Non-pigmented ciliary epithelial cell (primary cell): ENCODE measurements at places on chromosomes 12 and 14.

DNA sequence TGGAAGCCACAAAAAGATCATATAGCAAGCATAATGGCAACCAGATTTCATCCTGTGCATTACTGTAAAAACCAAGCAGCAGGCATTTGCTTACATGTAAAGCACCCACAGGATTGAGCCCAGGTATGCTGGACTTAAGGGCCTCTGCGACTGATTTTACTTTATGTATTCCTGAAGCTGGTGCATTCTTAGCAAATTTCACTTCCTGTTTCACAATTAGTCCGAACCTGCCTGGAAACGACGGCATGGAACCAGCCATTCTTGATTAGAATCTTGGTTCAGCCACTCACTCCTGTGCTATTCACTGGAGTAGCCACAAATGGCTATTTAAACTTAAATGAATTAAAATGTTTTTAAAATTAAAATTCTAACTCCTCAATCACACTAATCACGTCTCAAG lies 239.2 kb downstream of the NUAK1 start:
- DNase-seq = no peak

DNA sequence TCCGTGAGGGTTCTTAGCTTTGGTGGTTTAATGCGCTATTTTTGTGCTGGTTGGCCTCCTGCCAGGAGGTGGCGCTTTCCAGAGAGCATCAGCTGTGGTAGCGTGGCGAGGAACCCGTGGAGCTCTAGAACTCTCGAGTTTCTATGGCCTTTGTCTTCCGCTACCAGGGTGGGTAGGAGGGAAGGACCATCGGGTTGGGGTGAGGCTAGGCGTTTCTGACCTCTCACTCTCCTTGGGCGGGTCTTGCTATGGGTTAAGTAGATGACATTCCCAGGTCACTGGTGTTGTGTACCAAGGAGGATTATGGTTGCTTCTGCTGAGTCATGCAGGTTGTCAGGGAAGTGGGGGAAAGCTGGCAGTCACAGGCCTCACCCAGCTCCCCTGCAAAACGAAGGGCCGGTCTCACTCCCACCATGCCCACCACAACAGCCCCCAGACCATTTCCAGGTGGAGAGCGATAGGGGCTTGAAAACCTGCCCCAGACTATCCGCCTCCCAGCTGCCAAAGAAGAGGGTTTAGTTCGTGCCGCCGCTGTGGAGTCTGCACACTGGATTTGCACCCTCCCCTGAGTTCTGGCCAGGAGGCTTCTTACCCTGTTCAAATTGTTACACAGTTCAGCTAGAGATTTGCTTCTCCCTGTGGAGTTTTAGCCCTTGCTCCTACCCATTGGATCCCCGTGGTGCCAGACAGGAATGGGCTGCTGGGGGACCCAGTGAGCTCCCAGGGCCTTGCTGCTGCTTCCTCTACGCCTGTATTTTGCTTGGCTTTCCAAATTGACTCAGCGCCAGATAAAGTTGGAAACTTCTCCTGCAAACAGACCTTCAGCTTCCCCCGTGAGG lies 21.9 kb downstream of the RNFT2 start:
- no peak for DNase-seq

GRCh38 chr14:97866195-97866594 lies 1069.0 kb downstream of the VRK1 start:
- DNase-seq = no peak

DNA sequence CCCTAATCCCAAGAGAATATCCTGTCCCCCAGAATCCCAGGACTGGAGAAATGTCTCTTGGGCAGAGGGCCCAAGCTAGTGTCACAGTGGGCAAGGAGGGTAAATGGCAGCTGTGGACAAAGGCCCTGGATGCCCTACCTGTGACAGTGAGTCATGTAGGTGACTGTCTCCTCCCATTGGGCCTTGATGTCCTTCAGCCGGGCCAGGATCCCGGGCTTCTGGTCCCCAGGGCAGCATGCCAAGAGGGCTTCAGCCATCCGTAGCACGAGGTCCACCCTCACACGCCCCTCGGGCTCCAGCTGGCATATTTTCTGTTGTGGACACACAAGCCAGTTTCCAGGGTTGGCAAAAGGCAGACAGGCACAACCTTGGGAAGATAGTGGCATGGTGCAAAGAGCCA lies 48.8 kb downstream of the SYNE3 start:
- DNase-seq = no peak

- DNase-seq = no peak
These were observed 217.9 kb downstream of the CRADD start for GRCh38 chr12:93895089-93895445.

GRCh38 chr14:85527445-85528035 lies 2.4 kb upstream of the FLRT2 start:
- no peak for DNase-seq

DNA sequence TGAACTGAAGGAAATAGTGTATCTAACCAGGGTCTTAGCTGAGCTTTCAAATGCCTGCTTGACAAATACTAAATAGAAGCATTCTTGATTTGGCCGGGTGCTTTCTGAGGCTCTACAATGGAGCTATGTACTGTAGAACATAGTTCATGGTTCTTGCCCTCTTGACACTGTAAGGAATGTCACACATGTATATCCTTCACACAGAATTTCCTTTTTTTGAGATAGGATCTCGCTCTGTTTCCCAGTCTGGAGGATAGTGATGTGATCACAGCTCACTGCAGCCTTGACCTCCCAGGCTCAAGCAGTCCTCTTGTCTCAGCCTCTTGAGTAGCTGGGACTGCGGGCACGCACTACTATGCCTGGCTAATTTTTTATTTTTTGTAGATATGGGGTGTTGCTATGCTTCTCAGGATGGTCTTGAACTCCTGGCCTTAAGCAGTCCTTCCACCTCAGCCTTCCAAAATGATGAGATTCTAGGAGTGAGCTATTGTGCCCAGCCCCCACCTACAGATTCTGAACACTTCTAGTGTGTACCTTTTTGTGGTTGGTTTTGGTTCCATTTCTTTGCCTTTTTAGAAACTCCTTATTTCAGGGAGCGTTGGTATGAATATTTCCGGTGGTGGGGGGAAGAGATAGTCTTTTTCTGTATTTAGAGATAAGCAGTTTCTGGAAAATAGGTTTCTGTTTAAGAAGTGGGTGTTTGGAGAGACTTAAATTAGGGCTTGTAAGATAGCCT lies 4.2 kb downstream of the MLXIP start:
- DNase-seq = no peak

GRCh38 chr14:102554821-102555819 lies 37.3 kb upstream of the RCOR1 start:
- no peak for DNase-seq

DNA sequence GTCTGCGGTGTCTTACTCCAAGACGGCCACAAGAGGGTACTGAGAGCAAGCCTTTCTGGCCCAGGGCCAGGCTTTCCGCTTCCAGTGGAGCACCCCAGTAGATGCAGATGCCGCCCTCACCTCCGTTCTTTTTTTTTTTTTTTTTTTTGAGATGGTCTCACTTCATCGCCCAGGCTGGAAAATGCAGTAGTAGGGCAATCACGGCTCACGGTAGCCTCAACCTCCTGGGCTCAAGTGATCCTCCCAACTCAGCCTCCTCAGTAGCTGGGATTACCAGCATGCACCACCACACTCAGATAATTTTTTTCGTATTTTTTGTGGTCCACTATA lies 5.6 kb upstream of the LBHD2 start:
- DNase-seq = peak; percentile 37

- DNase-seq = no peak
These were observed at the start of gene PKP2 for GRCh38 chr12:32896432-32897280. TSS of gene PKP2 (minus strand) at chr12:32896777. CDS start at chr12:32896731, 46 bp downstream.

DNA sequence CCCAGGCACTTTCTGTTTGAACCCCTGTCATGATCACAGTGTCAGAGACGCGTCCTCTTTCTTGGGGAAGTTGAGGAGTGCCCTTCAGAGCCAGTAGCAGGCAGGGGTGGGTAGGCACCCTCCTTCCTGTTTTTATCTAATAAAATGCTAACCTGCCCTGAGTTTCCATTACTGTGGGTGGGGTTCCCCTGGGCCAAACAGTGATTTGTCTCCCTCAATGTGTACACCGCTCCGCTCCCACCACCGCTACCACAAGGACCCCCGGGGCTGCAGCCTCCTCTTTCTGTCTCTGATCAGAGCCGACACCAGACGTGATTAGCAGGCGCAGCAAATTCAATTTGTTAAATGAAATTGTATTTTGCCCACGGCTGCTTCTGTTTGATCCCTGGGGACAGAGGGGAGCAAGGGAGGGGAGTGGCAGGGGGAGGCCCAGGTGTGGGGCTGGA lies 5.1 kb downstream of the SHMT2 start:
- no peak for DNase-seq

GRCh38 chr14:61603736-61604135 lies 91.6 kb upstream of the HIF1A start:
- no peak for DNase-seq

DNA sequence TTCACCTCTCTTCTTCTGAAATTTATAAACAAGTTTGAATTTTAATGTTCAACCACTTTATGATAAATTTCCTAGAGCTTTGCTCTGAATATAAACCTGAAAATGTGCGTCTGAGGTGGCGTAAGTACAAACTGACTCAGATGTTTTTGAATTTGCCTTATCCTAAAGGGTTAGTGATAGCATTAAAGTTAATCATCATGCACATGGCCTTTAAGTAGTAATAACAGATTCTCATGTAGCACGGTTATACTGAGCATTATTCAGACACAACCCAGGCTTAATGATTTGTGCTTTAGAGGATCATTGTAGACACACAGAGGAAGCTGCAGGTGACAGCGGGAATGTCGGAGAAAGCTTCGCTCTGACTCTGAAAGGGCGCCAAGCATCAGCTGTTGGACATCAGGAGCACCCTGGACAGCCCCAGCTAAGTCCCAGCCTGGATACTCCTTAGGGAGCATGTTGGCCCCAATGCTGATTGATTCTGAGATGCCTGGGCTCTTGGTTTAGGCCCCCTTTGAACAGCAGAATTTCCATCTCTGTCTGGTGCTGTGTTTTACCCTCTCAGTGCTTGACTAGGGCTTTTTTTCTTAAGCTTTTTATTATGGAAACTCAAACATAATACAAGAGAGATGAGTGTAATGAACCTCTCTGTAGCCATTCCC lies 91.1 kb downstream of the PLXNC1 start:
- no peak for DNase-seq

GRCh38 chr14:64623554-64624165 lies 73.9 kb downstream of the PPP1R36 start:
- no peak for DNase-seq

DNA sequence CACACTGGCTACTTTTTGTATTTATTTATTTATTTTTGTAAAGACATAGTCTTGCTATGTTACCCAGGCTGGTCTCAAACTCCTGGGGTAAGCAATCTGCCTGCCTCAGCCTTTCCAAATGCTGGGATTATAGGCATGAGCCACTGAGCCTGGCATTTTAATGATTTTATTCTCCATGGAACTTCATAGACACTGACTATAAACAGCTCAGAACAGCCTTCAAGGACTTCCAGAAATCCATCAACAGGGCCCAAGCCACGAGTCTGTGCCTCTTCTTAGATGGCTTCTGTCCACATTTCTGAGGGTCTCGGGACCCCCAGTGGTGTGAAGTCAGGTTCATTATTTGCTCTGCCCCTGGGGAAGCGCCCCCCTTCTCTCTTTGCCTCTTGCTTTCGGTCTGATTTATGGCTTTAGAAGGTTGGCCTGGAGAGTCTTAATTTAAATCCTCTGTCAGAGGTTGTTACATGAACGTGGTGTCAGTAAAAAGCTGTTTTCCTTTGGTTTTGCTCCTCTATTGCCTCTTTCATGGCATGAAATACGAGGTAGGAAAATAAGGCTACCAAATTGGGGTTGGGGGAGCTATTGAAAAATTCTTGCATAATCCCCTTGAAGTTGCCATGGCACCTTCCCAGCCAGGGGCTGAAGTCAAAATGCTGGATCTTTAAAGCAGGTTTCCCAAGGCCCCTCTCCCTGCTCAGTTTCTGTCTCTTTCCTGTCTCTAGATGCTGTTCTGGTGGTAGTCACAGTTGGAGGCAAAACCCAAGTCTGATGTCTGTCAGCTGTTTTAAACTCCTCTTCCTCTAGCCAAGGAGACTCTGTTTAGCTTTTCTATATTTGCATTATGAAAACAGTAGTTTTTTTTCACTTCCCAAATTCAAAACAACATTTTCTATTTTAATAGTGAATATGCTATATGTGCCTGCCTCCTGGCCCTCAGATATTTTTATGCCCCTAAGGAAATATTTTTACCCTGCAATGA lies 129.4 kb downstream of the SMOC1 start:
- no peak for DNase-seq

DNA sequence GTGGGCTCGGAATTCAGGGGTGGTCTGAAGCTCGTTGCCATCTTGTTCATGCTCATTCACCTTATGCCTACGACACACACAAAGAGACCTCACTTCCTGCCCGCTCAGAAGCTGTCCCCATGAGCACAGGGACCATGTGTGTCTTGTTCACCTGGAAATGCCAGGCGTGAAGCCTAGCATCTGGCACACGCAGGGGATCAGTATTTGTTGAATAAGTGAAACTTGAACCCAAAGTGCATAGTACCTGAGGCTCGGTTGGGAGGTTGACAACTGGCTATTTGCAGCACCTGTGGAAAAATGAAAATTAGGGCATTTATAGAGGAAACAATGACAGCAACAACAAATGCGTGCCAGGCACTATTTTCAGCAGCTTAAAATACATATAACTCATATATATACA lies 5.4 kb downstream of the C12orf43 start:
- no peak for DNase-seq

DNA sequence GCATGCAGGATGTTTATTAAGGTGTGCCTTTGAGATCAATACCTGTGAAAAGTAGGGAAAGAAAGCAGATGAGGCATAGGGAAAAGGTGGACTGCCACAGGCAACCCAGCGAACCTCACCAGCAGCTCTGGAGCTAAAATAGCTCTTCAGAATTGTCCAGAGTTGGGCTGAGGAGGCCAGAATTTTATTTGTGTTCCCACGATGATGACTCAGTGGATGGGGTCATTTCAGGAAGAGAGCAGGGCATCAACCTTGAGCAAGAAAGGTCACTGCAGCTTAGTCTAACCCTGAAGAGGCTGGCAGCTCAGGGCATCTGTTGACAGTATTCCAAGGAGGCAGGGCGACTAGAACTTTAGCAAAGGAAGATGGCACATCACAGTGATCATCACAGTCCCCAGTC lies 696.1 kb downstream of the DIO2 start:
- no peak for DNase-seq

- no peak for DNase-seq
These were observed 1.2 kb upstream of the RIMKLB start for GRCh38 chr12:8696442-8697090.

- DNase-seq = no peak
These were observed 15.8 kb downstream of the CCND2 start for GRCh38 chr12:4289231-4289878.
